ENCODE measurements at places on chromosomes 6 and 20.

- DNase-seq: no peak
Observed at GRCh38 chr6:149843051-149843633, 21.0 kb downstream of the LRP11 start.

- no peak for DNase-seq
Observed at GRCh38 chr6:143074101-143074500, 13.4 kb downstream of the AIG1 start.

- DNase-seq: no peak
Observed at GRCh38 chr20:50728486-50728980, 2.8 kb upstream of the PARD6B start.

DNA sequence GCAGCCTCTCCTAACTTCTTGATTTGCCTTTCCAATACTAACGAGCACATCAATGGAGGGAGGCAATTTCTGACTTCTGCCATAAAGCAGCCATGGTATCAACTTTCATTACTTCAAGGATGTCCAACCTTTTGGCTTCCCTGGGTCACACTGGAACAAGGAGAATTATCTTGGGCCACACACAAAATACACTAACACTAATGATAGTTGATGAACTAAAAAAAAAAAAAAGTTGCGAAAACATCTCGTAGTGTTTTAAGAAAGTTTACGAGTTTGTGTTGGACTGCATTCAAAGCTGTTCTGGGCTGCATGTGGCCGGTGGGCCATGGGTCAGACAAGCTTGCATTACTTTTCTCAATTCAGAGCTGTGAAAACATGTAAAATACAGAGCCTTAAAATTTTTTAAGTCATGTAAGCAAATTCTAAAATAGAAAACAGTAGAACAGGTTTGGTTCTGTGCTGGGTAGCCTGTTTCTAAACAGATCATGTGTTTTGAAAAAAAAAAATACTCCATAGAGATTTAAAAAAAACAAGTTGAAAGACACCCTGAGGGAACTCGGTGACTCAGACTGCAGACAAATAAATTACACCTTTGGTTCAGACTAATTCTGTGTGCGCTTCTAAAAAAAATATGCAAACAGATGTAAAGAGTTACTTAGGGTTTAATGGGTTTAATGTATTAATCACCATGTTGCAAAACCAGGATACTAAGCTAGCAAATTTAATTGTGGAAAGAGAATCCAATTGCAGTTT lies 43.6 kb upstream of the SLC22A23 start:
- DNase-seq: no peak

DNA sequence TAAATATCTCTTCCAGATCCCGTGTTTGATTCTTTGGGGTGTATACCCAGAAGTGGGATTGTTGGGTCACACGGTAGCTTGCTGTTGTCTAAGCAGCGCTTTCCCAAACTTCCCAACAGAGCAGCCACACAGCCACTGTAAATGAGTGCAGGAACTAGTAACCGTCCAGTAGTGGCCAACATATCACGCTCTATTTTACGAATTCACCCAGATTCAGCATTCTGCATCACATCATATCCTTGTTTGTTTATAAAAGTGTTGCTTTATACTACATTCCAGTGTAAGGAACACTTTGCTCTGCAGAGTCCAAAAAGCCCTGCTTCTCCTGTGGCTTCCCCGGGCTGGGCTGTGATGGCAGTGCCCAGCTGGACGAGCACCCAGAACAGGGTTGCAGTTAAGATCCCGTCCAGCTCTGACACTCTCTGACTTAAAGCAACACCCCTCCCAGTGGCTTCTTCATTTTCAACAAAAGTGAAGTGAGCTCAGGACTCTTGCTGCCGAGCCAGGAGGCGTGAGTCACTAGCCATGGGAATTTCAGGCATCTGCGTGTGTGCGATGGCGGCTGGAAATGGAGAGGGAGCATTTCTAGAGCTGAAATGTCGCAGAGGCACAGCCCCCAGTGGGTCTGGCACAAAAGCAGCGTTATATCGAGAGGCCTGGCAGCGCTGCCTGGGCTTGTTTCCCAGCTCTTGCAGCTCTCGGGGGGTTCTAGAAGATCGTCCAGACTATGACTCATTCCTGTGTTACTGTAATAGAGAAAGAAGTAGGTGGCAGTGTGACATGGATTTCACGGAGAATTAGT lies 216.3 kb upstream of the ECI2 start:
- DNase-seq: no peak

- no peak for DNase-seq
Observed at GRCh38 chr6:158912655-158913054, 87.3 kb downstream of the RSPH3 start.

- DNase-seq: no peak
Observed at GRCh38 chr6:37171201-37171969, 1.4 kb downstream of the PIM1 start.

DNA sequence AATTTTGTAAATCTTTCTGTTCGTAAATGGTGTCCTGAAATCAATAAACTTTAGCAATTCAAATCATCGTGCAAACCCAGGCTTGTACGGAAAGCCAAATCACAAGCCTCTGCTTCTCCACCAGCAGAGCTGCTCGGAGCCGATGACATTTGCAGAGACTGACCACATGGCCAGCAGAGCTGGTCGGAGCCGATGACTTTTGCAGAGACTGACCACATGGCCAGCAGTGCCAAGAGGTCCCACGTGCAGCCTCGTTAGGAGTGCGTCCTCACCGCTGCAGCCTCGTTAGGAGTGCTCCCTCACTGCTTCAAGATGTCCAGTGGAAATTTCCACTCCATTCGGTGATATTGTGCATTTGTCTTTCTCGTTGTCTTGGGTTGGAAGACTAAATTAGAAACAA lies 28.5 kb downstream of the SMOC2 start:
- DNase-seq: no peak

DNA sequence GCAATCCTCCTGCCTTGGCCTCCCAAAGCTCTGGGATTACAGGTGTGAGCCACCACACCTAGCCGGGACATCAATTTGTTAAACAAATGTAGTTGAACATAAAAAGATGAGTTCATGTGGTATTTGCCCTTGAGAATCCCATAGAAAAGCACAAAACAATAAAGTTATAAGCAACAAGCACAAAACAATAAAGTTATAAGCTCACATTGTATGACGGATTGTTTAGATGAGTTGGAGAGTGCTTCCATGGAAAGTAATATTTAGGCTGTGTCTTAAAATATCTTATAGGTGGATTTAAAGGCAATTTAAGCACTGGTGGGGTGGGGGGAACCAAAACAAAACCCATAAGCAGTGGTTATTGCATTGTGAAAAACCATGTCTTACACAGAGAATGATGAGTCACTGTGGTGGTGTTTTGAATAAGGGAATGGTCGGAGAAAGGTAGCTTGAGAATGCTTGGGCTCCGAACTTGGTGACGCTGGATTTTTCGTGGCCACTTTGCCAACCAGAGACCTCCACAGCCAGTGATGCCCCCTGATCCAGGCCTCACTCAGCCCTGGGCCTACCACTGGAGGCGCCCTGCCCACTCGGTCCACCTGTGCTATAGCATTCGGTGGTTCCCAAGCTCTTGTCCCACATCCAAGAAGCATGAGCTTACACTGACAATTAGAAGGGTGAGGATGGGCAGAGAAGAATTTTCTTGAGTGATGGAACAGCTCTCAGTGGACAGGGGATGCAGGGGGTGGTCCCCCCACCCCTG lies 256.0 kb downstream of the CDKAL1 start:
- no peak for DNase-seq

GRCh38 chr6:43911354-43912115 lies 141.5 kb downstream of the VEGFA start:
- DNase-seq: no peak

- peak; percentile 31 for DNase-seq
Observed at GRCh38 chr6:131135244-131136020, at the start of gene AKAP7. TSS of gene AKAP7 (plus strand) at chr6:131135467. CDS start at chr6:131135764, 297 bp downstream.

GRCh38 chr20:23125625-23126191 lies 39.6 kb upstream of the CD93 start:
- no peak for DNase-seq

DNA sequence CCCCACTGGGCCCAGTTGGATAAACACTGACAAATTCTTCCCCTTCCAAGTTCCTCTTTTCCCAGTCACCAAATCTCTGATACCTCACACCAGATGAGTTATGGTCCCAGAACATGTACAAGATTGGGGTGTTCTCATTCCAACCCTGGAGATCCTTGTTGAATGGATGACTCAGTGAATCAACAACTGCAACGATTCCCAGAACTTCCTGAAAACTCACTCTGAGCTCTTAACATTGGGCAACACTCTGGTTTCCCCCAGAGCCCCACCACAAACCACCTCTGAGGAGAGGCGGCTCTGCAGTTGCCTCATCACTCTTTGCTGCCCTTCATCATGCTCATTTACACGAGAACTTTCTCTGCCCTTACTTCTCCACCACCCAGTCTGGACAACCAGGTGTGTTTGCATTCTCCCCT lies 115.2 kb downstream of the MRPL14 start:
- no peak for DNase-seq

GRCh38 chr6:133447924-133448323 lies 206.8 kb downstream of the EYA4 start:
- DNase-seq: no peak

GRCh38 chr20:42714298-42715141 lies 475.2 kb downstream of the PTPRT start:
- no peak for DNase-seq

GRCh38 chr20:22949331-22950109 lies 85.6 kb upstream of the SSTR4 start:
- DNase-seq: no peak

DNA sequence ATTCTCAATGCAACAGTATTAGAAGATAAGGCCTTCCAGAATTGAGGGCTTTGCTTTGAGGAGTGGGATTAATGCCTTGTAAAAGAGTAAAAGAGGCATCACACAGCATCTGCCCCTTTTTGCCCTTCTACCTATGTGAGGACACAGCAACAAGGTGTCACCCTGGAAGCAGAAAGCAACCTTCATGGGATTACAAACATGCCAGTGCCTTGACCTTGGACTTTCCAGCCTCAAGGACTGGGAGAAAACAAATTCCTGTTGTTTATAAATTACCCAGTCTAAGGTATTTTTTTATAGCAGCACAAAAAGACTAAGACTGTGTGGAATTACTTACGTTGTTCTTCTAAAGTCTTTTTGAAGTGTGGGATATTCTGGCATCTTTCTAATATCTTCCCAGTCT lies 150.0 kb upstream of the SLC22A16 start:
- no peak for DNase-seq

GRCh38 chr20:49591217-49591865 lies 23.4 kb upstream of the PTGIS start:
- no peak for DNase-seq

DNA sequence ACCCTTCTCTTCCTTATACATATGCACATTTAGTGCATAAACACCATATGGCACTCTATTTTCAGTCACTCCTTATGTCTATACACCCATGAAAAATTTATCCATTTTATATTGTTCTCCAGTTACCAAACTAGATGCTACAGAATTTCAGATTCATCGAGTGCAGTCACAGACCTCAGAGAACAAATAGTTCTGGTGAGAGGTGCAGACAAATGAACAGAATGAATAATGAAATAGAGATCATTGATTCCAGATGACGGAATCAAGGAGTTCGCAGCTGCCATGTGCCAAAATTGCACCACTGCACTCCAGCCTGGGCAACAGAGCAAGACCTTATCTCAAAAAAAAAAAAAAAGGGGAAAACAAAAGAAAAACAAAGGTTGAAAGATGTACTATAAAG lies 214.8 kb upstream of the CEP162 start:
- no peak for DNase-seq

DNA sequence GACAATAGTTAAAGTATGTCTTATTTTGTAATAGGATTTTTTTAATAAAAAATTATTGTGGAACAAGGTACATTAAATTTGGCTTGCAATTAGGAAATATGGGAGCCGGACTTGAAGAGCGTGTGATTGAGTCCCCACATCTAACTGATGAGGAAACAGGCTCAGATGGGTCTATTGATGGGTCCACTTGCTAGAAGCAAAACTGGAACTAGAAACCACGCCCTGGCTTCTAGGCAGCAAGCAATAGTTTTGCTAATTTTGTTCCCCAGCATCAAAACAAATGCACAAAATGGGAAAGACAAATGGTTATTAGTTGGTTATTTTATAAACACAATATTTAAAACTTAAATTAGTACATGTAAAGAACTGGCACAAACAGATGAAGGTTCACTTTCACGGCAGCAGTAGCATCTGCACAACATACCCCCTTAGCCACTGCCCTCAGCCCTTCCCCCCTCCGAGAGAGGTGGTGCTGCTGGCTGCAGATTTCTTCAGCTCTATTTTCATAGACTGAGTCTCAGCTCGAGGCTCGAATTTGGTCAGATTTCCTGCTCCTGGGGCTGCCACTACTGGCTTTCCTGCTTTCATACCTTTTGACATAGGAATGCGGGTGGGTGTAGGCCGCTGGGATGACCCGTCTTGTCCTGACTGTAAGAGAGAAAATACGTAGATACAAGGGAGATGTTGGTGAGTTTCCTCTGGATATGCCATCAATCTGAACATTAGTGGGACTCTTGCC lies 23.8 kb upstream of the TMEM30A start:
- no peak for DNase-seq

- no peak for DNase-seq
Observed at GRCh38 chr6:157673596-157673995, 149.4 kb upstream of the SNX9 start.

DNA sequence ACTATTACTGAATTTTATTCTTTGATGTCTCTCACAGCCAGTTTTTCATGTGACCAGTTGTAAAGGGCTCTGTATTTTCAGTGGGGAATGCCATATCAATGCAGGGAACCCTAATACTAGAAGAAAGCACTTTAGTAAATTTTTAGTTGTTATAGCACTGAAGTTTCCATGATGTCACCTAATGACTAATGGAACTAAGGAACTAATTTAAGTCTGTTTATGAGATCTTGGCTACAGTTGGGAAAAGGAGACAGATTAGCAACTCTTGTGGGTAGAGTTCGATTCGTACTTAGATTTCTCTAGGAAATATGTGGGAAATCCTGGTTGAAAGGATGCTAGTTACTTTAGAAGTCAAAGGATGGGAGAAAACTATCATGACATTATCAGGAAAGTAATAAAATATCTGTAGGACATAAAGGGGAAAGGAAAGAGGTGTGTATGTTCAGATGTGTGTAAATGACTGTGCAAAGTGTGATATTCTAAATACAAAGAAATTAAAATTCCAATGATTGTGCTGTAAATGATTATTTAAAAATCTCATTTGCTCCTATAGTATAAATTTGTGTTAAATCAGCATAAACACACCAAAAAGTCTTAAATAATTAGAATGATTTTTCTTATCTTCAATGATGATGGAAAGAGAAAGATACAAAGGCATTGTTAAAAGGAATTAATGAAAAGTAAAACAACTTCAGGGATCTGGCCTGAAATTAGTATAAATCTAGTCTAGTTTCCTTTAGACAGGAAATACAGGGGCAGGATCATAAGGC lies 103.4 kb downstream of the LRRC1 start:
- no peak for DNase-seq

DNA sequence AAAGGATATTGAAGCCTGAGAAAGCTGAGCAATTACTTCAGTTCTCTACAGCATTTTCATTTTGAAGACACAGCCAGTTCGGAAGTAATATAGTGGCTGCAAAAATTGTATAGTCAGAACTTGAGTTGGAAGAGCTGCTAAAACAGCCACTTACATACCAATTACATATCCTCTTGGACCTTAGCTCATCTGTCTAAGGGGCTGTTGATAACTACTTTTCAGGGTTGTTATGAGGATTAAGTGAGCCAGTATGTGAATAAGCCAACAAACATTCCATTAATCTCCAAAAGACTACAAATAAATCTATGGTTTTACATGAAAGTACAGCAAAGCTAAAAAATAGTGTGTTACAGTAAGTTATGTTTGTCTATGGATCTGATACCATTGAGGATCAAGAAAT lies 59.7 kb downstream of the TMEM200A start:
- DNase-seq: no peak

Measured in stimulated activated CD4-positive, alpha-beta T cell treated with anti-CD3 and anti-CD28 coated beads, TNF-alpha, amount 100 ng/mL, for 48 hours (primary cell).